ENCODE measurements at places on chromosomes 6 and 20.

DNA sequence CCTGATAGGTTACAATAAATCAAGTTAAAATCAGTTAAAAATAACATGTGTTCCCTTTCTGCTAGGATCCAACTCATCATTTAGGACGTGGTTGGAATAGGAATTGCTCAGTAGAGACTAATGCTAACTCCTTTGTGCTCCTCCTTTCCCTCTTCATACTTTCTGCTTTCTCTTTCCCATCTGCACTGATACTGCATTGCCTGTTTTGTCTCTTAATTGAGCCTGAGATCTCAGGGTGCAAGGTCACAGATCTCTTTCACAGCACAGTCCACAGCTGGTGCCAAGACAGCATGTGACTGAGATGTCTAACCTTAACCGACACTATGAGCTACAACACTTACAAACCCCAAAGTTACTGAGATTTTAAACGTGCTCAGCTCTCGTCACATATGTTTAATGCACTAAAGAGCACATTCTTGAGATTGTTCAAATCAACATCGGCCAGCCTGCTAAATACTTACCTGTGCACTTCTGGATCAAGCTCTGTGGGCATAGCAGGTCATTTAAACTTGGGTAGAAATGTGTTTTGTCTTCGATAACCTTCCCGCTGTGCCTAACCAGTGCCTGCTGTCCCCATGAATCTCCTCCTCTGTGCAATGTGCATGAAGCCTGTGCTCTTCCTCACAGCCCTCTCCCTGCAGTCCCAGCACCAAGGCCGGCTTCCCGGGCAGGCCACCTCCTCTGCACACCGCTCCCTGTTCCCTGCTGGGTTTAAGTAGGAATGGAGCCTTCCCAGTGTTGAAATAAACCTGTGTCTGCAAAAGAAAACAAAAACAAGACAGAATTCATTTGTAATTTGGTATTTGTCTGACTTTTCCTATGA lies 39.6 kb upstream of the AFDN start:
- DNase-seq, result no peak

DNA sequence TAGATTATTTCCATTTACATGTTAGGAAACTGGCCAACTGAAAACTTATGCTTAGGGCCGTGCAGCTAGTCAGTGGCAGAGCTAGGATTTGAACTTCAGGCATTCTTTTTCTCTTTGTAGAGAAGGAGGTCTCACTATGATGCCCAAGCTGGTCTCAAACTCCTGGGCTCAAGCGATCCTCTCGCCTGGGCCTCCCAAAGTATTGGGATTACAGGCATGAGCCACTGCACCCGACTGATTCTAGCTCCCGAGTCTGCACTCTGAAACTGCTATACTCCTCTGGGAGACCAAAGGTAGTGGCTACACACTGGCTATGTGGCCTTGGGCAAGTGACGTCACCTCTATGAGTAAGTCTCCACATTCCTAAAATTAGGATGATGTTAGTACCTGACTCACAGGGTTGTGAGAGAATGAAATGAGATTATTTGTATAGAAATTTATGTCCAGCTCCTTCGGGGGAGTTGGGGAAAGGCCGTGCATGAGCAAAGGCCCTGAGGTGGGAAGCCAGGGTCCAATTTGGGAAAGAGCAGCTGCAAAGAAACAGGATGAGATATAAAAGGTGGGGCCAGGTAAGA lies 6.4 kb downstream of the PLTP start:
- no peak for DNase-seq

GRCh38 chr20:40497899-40498691 lies 190.9 kb downstream of the MAFB start:
- DNase-seq, result no peak

GRCh38 chr6:142458836-142459235 lies 157.0 kb downstream of the ADGRG6 start:
- no peak for DNase-seq

- no peak for DNase-seq
These were observed 172.8 kb upstream of the PROKR2 start for GRCh38 chr20:5489601-5490000.

- no peak for DNase-seq
These were observed 556.0 kb upstream of the JAG1 start for GRCh38 chr20:11229772-11230171.

- no peak for DNase-seq
These were observed 197.0 kb upstream of the RNF217 start for GRCh38 chr6:124765280-124765679.

GRCh38 chr6:3340358-3340802 lies 81.6 kb downstream of the PSMG4 start:
- DNase-seq, result no peak

DNA sequence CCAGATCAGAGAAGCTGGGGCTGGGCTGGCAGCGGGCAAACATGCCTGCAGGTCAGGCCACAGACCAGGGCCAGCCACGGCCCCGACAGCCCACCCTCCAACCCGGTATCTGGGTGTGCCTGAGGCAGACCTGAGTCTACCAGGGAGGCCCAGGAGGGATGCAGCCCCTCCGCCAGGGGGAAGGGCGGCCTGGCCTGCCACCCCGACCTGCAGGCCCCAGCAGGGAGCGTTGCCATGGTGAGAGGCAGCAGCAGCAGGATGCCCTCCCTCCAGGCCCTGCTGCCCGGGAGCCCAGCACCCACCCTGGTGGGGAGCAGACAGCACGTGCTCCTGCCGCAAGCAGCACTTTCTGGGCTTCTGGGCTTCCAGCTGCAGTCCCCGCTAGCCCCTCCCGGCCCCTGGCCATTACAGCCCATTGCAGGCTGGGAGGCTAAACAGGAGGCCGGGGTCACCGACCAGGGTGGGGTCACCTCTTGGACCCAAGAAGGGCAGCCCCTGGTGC lies 3.8 kb upstream of the EEF1A2 start:
- DNase-seq, result no peak

DNA sequence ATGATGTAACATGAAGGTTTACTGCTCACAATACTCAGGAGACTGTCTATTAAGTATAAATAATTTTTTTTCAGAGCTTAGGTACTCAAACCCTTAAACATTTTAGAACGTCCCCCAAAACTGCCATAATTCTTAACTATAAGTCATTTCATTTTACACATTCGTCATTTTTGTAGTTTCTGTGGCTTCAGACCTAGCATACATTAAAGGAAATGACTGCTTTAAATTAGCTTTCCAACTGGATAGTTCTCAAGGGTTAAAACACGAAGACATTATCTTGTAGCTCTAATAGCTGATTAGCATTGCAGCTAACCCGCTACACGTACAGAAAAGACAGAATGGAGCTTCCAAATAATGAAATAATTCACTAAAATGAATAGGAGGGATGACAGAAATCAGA lies 24.9 kb upstream of the PLN start:
- DNase-seq, result no peak
